ENCODE measurements at places on chromosomes 1 and 21.

DNA sequence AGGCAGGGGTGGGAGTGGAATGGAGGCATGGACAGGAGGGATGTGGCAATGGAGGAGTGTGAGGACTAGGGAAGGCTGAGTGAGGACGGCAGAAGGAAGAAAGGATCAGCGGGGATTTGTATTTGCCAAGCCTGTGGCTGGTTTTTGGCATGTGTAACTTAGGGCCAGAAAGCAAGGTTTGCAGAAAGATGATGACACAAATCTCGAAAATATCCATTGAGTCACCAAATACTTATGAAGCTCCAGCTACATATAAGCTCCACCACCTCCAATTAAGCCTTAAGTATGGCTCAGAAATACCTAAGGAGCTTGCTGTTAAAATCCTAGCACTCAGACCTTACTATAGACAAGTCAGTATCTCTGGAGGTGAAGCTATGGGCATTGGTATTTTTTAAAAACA is 90.1 kb downstream of the OMA1 start:
- DNase-seq, result peak; percentile 33

DNA sequence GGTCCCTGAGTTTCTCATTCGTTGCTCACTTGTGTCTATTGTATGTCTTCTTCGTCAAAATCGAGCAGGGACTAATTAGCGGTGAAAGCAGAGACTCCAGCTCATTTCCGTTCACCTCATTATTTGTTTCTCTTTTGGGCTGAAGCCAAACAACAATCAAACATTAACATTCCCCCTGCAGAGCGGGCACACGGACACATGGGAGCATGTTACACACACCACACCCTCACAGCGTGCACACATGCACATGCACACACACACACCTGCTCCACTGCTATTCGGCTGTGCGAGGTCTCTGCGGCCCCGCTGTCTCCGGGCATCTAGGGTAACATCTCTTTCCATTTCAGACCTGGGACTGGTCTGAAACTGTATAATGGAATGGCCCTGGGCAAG is 58.5 kb upstream of the LRRC8D start:
- no peak for DNase-seq

DNA sequence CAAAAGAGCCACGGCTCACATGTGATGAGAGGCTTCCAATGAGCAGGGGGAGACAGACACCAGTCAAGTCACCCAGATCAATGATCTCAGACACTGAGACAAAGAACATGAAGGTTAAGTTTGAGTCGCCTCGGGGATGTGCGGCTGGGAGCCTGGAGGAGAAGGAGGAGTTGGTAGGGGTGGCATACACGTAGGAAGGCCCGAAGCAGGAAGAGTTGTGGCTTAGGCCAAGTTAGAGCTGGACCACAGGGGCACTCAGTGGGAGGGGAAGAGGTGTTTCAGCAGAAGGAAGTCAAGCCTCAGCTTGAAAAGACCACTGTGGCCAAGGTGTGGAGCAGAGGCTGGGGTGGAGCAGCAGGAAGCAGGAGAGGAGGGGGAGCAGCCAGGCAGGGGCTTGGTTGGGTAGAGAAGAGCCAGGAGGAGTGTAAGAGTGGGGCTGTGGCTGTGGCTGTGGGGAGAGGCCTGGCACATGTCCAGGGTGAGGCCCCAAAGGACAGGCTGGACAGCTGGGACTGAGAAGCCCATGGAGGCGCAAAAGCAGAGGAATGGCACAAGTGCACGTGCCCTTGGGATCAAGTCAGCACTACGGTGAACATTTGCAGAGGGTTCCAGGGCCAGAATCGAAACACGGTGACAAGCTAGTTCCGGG is 27.6 kb downstream of the CTNNBIP1 start:
- DNase-seq, result no peak

DNA sequence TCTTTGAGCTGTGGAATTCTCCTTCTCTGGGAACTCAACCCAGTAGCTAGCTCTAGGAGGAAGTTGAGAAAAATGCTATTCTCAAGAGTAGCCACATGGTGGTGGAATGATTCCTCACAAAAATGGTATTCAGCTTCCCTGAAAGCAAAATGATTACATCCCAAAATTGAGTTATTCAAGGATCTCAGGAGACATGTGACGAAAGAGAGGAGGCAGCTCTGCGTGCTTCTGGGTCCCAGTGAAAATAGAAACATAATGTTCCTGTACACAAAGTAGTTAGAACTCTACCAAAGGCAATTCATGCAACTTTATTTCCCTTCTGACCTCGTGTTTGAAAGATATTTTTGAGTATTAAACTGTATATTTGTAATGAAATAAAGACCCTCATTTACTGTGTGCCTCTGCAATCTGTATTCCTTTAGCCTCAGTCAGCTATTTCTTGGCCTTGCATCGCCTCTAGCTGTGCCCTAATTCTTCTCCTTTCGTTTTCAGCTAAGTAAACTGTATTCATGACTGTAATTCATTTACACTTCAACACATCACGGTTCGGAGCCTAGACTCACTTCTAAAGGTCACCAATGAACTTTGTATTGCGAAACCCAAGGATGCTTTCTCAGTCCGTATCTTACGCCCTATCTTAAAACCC is 167.3 kb downstream of the FASLG start:
- DNase-seq, result peak; percentile 98

GRCh38 chr1:31667065-31667785 is 22.5 kb upstream of the PEF1 start:
- no peak for DNase-seq

GRCh38 chr1:15928971-15929965 is 46.6 kb downstream of the ZBTB17 start:
- DNase-seq, result no peak

DNA sequence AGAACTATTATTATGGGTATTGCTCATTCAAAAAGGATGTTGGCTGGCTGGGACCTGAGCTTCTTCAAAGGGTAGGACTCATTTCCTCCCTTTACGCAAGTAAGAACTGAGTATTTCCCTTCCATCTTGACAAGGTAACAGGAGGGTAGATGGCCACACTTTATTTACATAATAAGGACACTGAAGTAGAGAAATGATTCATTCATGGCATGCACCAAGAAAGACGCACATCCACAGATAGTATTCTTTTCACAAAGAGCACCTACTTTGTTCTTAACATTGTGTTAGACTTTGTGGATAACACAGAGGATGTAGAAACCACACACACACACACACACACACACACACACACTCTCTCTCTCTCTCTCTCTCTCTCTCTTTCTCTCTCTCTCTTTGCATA is 82.9 kb downstream of the FAM78B start:
- DNase-seq, result no peak

DNA sequence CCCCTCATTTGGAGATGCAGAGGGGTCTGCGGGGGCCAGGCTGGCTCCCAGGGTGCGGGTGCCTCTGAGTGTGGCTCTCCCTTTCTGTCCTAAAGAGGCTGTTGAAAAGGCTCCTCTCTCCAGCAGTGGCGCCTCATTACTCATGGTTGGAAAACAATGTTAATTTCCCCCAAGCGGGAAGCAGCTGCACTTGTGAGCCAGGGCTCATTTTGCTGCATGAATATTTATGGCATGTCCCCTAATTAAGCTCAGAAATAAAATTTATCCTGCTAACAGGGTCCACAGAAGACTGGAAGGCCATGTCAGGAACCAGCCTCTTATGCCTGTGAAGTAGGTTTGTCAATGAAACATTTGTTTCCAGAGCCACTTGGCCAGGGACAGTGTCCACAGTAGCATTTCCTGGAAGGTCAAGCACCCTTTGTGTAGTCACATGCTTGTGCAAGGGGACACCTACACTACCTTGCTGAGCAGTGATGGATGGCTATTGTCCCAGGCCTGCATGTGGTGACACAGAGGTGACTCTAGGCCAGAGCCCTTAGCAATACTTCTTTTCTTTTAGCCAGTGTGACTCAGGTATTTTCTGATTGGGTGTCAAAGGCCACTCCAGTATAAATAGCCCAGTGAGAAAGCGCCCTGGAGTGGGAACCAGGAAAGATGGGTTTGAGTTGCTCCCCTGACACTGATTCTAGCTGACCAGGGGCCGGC is 259.0 kb downstream of the FOXD2 start:
- no peak for DNase-seq

DNA sequence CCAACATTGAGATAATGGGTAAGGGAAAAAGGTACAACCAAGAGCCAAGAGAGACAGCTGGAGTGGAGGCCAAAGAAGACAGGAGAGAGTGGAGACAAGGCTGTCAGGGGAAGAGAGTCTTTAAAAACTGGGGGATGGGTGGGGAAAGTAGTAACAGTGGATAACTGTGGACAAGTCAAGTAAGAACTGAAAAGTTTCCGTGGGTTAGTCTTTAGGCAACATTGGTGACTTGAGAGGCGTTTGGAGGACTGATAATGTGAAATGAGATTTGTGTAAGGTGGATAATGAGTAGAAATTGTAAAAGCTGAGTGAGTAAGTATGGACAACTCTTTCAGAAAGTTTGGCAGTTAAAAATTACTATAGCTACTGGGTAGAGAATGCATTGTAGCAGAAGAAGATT is 10.4 kb downstream of the PPP2R5A start:
- DNase-seq, result no peak

DNA sequence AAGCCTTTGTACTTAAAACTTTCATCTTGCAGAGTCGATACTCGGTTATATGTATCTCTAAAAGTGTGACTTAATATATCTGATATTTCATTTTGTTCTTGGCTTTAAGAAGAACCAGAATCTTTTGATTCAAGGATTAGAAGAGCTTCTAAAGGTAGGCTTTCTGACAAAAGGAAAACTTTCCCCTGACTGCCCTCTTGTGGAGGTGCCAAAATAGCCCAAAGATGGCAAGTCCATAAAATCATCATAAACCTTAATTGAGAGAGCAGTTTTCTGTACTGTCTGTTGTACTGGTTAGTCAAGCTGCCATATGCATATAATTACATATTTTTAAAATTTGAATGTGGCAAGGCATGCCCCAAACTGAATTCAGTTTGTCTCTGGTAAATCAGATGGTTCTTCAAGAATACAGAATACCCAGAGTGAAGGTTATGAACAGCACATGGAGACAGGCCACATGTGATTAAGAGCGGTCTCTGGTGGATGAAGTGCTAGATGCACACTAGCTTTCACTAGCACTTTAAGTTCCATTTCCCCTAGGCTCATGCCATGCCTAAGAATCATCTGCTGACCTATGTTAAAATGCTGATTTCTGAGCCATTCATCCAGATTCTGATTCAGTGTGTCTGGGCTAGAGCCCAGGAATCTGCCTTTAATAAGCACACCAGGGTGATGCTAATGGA is 27.7 kb upstream of the ELAVL4 start:
- DNase-seq, result no peak

Data from cardiac fibroblast (primary cell).